HL-60 (cell line): ENCODE measurements at places on chromosomes 7 and 10.

- no peak for DNase-seq
These were observed 248.3 kb downstream of the EBF3 start for GRCh38 chr10:129715805-129716204.

- DNase-seq, result no peak
These were observed 57.9 kb upstream of the SYPL1 start for GRCh38 chr7:106169821-106170610.

GRCh38 chr7:33979300-33979806, 74.0 kb downstream of the BMPER start:
- no peak for DNase-seq

DNA sequence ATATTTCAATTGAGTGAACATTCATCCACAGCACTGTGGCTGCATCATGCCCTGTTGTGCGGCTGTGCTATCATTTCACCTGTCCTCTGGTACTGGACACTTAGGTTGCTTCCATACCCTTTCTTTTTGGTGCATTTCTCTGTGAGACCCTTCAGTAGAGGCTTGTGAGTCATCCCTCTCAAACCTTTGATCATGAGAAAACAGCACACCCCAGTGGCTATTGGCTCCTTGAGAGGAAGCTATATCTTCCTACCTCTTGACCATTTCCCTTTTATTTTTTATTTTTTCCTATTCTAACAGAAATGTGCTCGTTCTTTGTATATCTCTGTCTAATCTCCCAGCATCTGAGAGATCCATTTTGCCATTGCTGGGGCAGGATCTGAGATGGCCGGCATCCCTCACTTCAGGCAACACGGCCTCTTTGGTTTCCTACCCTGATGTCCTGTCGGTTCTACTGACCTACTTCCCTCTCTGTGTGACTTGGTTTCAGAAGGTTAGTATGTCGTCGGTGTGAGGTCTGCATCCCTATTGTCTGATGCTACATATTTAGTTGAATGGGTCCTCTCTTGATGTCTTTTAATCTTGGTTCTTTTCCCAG, 23.8 kb upstream of the PIK3AP1 start:
- no peak for DNase-seq
